Activated B cell treated with CpG ODN at 0.5 μM for 24 hours (primary cell): ENCODE measurements at places on chromosomes 16 and 17.

DNA sequence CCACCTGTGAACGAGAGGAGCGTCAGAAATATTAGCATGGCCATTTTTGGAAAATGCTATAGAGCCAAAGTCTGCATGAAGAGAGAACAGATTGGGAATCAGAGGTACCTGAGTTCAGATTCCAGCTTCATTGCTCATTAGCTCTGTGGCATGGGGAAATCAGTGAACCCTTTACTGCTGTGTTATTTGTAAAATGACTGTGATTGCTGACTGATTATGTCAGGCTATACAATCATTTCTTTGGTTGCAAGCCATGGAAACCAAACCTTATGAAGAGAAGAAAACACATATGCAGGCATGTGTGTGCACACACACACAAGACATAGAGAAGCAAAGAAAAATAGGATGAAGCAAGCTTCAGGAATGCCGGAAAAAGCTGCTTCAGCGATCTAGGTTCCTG lies 101.4 kb upstream of the HSBP1 start:
- H3K27me3 ChIP-seq = peaks cover 4% of the 10 kb centered on the region
- no peak overlapping the region for H3K4me3 ChIP-seq
- no peaks in the 10 kb centered on the region for H3K36me3 ChIP-seq
- H3K27ac ChIP-seq = no peak overlapping the region
- H3K4me1 ChIP-seq = no peaks in the 10 kb centered on the region

GRCh38 chr17:38504216-38504615 lies 76.0 kb downstream of the ARHGAP23 start:
- H3K27ac ChIP-seq = no peak overlapping the region
- peaks cover under 1% of the 10 kb centered on the region for H3K4me1 ChIP-seq
- no peak for DNase-seq

DNA sequence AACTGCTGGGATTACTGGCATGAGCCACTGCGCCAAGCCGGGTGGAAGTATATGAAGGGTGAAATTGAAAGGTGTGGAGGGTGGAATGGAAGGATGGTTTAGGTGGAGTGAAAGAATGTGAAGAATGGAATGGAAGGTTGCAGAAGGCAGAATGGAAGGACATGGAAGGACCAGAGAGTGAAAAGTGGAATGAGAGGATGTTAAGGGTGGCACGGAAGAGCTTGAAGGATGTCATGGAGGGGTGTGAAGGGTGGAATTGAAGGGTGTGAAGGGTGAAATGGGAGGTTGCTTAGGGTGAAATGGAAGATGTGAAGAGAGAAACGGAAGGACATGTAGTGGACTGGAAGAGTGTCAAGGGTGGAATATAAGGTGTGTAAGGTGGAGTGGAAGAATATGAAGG lies 16.2 kb downstream of the MIS12 start:
- peaks cover 15% of the 10 kb centered on the region for H3K36me3 ChIP-seq
- H3K4me1 ChIP-seq = peaks cover 20% of the 10 kb centered on the region
- no peak overlapping the region for H3K27ac ChIP-seq
- H3K27me3 ChIP-seq = peaks cover 2% of the 10 kb centered on the region
- no peak for DNase-seq
- H3K4me3 ChIP-seq = no peak overlapping the region

DNA sequence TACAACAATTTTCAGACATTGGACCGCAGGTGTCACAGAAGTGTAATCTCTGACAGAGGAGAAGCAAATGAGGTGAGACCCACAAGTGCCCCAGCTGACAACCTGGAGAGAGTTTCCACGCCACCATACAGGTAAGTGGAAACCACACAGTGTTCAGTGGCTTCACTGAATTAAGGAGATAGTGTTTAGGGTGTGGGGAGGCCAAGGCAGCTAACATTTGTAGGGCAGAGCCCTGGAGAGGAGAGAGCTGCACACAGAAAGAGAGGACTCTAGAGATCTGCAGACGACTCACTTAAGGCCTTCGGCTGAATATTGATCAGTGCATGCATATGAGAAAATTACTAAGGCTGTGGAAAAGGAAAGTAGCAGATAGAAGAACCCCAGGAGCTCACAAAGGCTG lies 228.9 kb upstream of the TNRC6C start:
- no peaks in the 10 kb centered on the region for H3K4me1 ChIP-seq
- no peak overlapping the region for H3K27ac ChIP-seq
- H3K4me3 ChIP-seq = no peak overlapping the region
- no peak for DNase-seq
- H3K27me3 ChIP-seq = peaks cover 30% of the 10 kb centered on the region
- H3K36me3 ChIP-seq = peaks cover 2% of the 10 kb centered on the region

DNA sequence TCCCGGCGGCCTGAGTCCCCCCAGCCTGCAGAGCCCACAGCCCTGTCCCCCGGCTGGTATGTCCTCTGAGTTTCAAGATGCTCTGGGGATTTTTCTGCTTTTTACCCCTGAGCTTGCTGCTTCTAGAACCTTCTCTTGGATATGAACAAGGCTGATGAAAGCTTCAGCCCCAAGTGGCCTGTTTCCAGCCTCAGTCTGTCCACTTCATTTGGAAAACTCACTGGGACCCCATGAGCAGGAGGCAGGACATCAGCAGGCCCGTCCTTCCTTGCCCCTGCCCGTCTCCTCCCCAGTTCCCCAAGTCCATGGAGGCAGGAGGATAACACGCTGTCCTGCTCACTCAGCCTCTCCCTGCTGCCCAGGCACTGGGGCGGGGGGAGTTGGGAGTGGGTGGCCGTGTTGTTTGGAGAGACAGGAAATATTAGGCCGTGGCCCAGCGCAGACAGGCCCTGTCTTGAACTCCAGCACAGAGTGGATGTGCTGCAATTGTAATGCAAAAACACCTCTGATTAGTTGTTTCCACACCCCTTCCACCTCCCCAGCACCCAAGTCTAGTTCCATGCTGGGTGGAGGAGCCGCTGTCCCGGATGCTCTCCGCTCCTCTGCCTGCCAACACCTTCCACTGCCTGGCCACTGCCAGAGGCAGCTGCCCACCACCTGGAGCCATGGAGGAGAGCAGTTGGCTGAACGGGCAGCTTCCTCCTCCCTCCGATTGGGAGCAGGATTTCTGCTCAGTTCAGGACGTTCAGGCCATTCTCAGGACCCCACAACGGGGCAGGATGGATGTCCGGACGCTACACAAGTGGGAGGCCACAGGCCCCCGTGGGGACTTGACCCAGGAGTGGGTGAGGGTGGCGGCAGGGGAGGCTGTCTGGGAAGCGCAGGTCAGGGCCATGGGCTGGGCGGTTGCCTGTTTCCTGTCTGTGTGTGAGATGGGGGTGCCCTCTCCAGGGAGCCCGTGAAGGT lies 216.9 kb upstream of the GSE1 start:
- H3K4me3 ChIP-seq = no peak overlapping the region
- H3K36me3 ChIP-seq = no peaks in the 10 kb centered on the region
- H3K4me1 ChIP-seq = no peaks in the 10 kb centered on the region
- H3K27me3 ChIP-seq = peaks cover 16% of the 10 kb centered on the region

DNA sequence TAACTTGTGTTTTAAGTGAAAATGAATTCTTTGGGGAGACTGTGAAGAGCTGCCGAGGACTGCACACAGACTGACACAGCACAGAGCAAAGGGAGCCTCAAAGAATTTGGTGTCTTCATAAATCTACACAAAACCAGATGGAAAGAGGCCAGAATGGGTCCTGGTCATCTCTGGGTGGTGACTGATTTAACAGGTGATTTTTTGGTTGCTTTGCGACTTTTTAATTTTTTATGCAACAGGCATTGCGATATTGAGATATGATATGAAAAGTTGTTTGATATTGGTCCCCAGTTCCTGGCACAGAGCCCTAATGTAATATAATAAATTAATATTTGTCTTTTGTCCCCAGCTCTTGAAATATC lies 12.6 kb upstream of the EIF1 start:
- peak overlapping the region; percentile 90 for H3K27ac ChIP-seq
- H3K4me1 ChIP-seq = peaks cover 48% of the 10 kb centered on the region
- H3K36me3 ChIP-seq = peaks cover 3% of the 10 kb centered on the region
- DNase-seq = no peak

DNA sequence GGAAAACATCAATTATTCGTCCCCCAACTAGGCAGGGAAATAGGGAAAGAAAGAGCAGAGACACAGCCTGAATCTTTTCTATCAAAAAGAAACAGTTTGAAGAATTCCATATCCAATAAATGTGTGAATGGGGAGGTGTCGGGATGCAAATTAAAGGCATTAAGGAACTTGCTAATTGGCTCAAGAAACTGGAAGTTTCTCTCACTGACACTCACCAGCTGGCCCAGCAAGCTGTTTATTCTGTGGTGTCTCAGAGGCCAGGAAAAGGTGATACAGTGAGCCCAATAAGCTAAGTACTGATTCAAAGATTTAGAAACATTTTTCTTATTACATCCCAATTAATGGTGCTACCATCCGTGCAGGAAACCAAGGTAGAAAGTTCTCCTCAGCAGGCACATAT lies 104.4 kb upstream of the CLEC3A start:
- H3K27me3 ChIP-seq = no peaks in the 10 kb centered on the region
- no peaks in the 10 kb centered on the region for H3K36me3 ChIP-seq
- H3K27ac ChIP-seq = no peak overlapping the region
- DNase-seq = no peak
- no peaks in the 10 kb centered on the region for H3K4me1 ChIP-seq

DNA sequence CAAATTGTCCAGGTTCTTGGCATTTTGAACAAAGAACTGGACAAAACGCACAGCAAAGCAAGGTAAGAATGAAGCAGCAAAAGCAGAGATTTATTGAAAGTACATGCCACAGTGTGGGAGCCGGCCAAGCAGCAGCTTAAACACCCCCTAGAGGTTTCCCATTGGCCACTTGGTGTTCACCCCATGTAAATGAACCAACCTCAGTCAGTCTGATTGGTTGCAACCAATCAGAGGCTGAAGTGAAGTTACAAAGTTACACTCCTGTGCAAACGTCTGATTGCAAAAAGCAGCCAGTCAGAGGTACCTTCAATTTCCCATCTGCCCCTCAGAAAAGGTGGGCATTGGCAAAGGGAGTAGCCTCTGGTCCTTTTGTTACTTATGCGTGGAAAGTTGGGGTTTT lies 8.8 kb upstream of the ZNF263 start:
- no peaks in the 10 kb centered on the region for H3K27me3 ChIP-seq
- DNase-seq = no peak
- H3K27ac ChIP-seq = no peak overlapping the region
- H3K4me3 ChIP-seq = no peak overlapping the region
- no peaks in the 10 kb centered on the region for H3K36me3 ChIP-seq

DNA sequence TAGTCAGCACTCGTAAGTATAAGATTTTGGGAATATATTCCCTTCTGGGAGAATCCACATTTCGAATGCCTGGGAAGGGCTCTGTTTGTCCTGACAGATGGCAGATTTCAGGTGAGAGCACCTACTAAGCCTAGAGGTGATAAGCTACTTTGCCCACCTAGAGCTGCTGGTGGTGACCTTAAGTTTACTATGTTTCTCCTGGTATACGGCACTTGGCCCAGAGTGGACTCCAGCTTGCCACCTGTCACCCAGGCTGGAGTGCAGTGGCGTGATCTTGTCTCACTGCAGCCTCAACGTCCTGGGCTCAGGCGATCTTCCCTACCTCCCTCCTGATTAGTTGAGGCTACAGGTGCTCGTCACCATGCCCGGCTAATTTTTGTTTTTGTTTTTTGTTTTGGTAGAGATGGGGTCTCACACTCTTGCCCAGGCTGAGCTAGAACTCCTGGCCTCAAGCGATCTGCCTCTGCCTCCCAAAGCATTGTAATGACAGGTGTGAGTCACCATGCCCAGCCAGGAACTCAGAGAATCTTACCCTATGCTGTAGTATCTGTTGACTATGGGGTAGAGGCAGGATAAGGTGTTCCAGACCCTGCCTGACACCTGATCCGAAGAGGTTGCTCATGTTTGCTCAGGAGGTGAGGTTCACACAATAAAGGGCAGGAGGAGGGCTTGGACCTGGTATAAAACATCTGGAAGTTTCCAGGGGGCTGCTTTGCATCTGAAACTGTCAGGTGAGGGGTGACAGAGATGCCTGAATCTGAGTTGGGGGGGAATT lies at the start of gene ZG16:
ZG16 (plus strand) TSS at position 681 of the 775 bp plus-strand sequence. CDS start 1,011 bp downstream, outside the sequence.
- no peak within 1 kb of the TSS for H3K27ac ChIP-seq
- no peak within 1 kb of the TSS for H3K4me3 ChIP-seq
- H3K27me3 ChIP-seq = no peaks in the 10 kb centered on the region
- H3K4me1 ChIP-seq = no peaks in the 10 kb centered on the region

- H3K36me3 ChIP-seq = no peaks in the 10 kb centered on the region
- DNase-seq = no peak
- H3K4me3 ChIP-seq = no peak overlapping the region
- H3K27me3 ChIP-seq = peaks cover 27% of the 10 kb centered on the region
- no peaks in the 10 kb centered on the region for H3K4me1 ChIP-seq
Measured at GRCh38 chr16:86730086-86730485, 151.7 kb downstream of the FOXL1 start.

DNA sequence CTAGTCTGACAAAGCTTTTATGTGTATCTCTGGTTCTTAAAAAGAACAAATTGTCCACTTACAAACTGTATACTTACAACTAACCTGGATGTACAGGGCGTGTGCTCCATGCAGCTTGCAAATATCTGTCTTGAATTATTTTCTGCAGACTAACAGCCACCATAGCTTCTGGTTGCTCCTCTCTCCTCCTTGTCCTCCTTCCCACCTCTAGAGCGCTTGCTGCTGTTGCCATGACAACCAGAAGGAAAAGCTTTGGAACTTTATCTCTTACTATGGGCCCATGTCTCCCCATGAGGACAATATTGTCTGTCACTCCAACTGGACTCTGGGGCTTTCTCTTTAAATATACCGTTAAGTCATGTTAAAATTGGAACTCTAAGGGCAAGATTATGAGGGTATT lies 71.5 kb upstream of the DHX40 start:
- DNase-seq = no peak
- H3K27ac ChIP-seq = no peak overlapping the region
- no peak overlapping the region for H3K4me3 ChIP-seq
- no peaks in the 10 kb centered on the region for H3K36me3 ChIP-seq

GRCh38 chr17:44919411-44919810 lies 4.1 kb upstream of the GFAP start:
- H3K27ac ChIP-seq = no peak overlapping the region
- H3K4me3 ChIP-seq = no peak overlapping the region
- peaks cover 15% of the 10 kb centered on the region for H3K4me1 ChIP-seq
- no peak for DNase-seq
- no peaks in the 10 kb centered on the region for H3K36me3 ChIP-seq

GRCh38 chr17:10713318-10713717 lies 15.9 kb downstream of the ADPRM start:
- H3K36me3 ChIP-seq = peaks cover 58% of the 10 kb centered on the region
- H3K27me3 ChIP-seq = no peaks in the 10 kb centered on the region
- H3K4me1 ChIP-seq = no peaks in the 10 kb centered on the region
- H3K4me3 ChIP-seq = no peak overlapping the region
- DNase-seq = no peak

DNA sequence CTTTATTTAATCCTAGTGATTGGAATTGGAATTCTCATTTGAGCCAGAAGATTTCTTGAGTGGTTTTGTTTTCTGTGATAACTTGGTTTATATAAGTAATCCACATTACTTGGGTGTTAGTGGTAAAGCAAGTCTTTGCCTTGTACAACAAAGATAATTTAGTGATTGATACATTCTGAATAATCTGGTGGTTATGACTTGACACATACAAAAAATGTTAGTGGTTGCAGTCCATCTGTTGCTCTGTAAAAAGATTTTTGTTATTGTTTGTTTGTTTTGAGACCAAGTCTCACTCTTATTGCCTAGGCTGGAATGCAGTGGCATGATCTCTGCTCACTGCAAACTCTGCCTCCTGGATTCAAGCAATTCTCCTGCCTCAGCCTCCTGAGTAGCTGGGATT lies 13.2 kb downstream of the OMG start:
- DNase-seq = no peak
- H3K4me3 ChIP-seq = no peak overlapping the region
- H3K4me1 ChIP-seq = no peaks in the 10 kb centered on the region

GRCh38 chr17:62941358-62941991 lies 24.6 kb upstream of the TANC2 start:
- no peak overlapping the region for H3K27ac ChIP-seq
- no peaks in the 10 kb centered on the region for H3K4me1 ChIP-seq
- H3K36me3 ChIP-seq = no peaks in the 10 kb centered on the region
